ENCODE measurements at places on chromosomes 11 and 22.
A peak's percentile ranks its signal among the peaks of the same experiment; 100 is the strongest.

GRCh38 chr11:64013141-64013896 lies 22.4 kb upstream of the FLRT1 start:
- DNase-seq, result no peak

DNA sequence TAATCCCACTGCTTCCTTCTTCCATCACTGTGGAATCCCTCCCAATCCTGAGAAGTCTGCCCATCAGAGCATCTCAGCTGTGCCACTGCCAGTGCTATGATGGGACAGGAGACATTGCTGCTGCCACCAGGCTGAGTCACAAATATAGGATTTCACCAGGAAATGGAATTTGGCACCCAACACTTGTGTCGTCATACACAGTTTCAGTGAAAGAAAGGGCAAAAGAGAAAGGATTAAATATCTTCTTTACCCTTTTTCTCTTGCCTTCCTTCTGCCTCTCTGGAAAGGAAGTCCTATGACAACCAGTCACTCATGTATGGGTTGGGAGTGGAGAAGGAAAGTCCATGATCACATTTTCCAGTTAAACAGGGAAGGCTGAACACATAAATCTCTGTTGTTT lies 133.4 kb downstream of the SPON1 start:
- no peak for DNase-seq

GRCh38 chr22:45308391-45308956 lies 1.3 kb upstream of the FAM118A start:
- DNase-seq, result no peak

DNA sequence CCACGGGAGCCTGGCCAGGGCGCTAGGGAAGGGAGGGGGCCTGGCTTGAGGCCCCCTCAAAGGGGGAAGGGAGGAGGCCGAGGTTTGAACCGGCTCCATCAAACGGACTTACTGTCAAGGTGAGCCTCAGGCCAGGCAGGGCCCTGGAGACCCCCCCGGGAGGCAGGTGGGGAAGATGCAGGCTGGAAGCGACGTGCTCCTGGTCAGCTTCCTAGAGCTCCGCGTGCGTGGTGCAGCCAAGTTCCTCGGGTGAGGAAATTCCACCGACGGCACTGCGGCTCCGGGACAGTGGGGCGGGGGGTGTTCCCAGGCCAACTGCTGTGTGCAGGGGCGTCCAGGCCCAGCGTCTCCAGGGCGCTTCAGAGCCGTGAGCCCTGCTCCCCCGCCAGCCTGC lies 7.2 kb upstream of the TRABD start:
- no peak for DNase-seq

DNA sequence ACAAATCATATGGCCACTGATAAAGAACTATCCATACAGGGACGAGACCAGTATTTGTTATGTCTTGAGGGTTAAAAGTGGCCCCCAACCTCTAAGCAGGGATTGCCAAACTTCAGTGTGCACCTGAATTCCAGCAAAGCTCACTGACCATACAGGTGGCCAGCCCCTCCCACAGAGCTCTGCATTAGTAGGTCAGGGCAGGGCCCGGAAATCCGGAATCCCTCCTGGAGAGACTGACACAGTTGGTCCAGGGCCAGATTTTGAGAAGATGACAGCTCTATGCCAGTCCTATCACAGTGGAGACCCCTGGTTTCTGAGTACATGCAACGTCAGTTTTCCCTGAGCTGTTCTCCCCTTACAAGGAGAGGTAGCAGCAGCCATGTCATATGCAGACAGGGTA lies 20.8 kb downstream of the VPS37C start:
- no peak for DNase-seq

- DNase-seq, result no peak
These were observed 46.2 kb downstream of the MACROD1 start for GRCh38 chr11:64119700-64120099.

- DNase-seq, result no peak
These were observed 351.0 kb upstream of the B3GAT1 start for GRCh38 chr11:134763030-134763388.

DNA sequence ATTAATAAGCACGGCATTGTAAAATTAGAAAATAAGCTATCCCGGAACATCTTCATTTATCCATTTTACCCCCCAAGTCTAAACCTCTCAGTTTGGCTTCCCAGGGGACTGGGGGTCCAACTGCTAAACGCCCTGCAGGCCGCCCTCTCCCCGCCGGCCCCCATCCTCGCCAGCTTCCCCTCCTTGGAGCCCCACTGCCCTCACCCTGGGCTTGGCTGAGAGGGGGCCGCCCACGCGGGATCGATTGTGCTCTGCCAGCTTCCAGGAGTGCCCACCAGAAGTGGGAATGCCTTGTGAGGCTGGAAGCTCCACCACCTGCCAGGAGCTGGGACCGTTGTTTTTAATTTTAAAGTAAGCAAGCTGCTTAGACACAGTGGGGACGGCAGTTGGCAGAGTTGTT lies 353.5 kb downstream of the TBC1D22A start:
- DNase-seq, result no peak

DNA sequence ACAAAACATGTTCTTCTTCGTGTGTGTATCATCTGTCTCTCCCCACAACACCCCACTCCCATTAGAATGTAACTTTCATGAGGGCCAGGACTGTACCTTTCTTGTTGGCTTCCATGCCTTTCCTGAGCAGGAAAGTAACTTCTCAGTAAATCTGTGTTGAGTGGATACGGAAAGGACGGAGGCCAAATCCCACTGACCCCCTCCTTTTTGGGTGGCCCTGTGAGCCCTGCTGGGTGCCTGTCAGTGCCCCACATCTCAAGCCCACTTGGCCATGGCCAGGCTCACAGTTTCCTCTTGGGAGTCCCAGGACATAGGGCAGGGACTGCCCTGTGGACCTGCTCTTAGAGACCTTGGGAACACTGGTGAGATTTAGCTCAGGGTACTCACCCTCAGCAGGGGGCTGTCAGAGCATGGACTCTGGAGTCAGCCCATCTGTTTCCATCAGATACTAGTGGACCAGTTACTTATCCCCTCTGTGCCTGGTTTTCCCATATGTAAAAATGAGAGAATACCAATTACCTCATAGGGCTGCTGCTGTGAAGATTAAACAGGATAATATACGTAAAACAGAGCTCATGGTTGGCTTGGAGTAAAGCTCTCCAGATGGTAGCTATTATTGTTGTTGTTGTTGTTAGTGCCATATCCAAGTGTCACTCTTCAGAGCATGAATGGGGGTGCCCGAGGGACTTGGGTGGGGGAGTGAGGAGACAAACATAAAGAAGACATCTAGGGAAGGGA lies 1.0 kb upstream of the C11orf96 start:
- DNase-seq, result no peak

- DNase-seq, result peak; percentile 20
These were observed 130.8 kb downstream of the CEP164 start for GRCh38 chr11:117458275-117459122.

GRCh38 chr11:46480909-46481308 lies 89.3 kb upstream of the CHRM4 start:
- DNase-seq, result no peak

DNA sequence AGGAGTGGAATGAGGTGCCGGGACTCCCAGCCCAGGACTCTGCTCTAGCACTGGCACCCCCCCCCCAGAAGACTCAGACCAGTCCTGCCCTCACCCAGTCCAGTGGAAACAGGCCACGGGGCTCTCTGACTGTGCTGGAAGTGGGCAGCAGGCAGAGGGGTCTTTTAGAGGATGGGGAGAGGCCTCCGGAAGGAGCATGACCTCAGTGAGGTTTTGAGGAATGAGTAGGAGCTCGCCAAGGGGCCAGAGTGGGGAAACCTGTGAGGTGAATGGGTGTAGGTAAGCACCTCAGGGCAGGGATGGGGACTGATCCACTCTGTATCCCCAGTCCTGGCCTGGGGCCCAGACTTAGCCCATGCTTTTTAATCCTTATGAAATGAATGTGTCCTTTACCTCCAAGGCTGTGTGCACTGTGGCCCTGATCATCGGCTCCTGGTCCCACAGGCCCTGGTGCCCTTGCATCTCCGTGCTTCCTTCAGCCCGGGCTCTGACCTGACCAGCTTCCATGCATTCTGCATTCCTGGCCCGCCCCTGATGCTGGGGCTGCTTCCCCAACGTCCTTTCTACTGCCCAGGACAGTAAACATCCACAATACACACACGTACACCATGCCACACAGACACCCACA lies 24.4 kb upstream of the RFPL3 start:
- no peak for DNase-seq

DNA sequence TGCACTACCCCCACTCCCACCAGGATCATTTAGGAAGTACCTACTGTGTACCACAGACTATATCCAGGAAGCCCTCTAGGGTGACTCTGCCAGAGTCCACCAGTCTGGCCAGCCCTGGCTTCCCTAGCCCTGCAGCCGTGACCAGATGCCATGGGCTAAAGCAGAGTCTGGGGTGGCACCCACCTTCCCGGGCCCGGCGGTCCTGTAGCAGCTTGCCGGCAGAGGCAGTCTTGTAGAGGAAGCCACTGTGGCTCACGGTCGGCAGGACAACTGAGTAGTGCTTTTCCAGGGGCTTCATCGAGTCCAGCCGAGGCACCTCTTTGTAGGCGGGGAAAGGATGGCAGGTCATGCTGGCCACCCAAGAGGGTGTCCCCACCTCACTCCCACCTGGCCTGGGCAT lies 27.2 kb upstream of the PDE2A start:
- DNase-seq, result no peak

- DNase-seq, result no peak
These were observed 67.3 kb upstream of the CSNK2A3 start for GRCh38 chr11:11420191-11420898.

GRCh38 chr11:15101072-15101709 lies 13.5 kb upstream of the INSC start:
- peak; percentile 55 for DNase-seq

DNA sequence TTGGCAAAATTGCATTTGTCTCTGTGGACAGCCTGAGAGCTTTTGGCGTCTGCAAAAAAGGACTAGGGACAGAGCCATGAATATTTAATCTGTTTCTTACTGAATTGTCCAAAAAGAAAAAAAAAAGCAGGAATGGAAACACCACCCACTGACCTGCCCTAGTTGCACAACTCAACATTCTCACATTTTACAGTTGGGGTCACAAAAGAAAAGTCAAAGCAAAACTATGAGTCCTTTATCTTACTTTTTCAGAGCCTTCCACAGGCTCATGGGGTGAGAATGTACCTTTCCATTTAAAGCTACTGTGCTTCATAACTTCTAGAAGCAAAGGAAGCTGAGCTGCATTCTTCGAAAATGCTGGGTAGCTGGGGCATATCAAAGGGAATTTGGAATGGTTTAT lies 225.7 kb downstream of the FAM76B start:
- no peak for DNase-seq

GRCh38 chr11:12884751-12885318 lies 124.3 kb upstream of the RASSF10 start:
- no peak for DNase-seq

DNA sequence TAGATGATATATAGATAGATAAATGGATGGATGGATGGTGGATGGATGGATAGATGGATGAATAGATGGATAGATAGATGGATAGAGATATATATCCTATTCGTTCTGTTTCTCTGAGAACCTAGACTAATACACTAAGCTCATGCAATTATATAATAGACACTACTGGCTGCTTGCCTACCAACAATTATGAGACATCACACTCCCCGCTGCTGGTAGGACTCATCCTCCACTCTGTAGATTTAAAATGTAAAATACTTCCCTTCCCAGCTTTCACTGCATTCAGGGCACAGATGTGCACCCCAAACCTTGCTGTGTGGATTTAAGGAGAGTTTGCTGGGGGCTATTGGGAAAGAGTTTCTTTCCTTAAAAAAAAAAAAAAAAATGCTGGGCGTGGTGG lies 28.3 kb upstream of the RCN1 start:
- no peak for DNase-seq

- DNase-seq, result no peak
These were observed 122.0 kb downstream of the VPREB1 start for GRCh38 chr22:22366537-22366936.

- no peak for DNase-seq
These were observed 9.3 kb downstream of the RBM14 start for GRCh38 chr11:66625752-66626149.

- DNase-seq, result peak; percentile 23
These were observed 1.8 kb upstream of the RASD2 start for GRCh38 chr22:35538801-35539321.

DNA sequence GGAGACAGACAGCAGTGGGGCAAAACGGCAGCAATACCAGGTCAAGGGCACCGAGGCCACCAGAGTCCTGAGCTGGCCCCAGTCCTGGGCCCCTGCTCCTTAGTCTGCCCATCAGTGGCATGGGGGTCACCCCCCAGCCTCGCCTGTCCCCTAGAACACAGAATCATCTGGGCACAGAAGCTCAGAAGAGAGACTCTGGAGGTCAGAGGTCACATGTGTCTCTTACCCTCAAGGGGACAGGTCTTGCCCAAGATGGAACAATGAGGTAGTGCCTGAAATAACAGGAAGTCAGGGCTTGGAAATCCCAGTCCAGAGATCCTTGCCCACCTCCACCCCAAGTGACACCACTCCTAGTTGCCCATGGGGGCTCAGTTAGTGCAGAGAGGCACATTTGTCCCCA lies 20.6 kb downstream of the PDE2A start:
- DNase-seq, result no peak

- no peak for DNase-seq
These were observed 1.6 kb downstream of the C11orf87 start for GRCh38 chr11:109423466-109424190.

- DNase-seq, result no peak
These were observed 37.0 kb downstream of the SFI1 start for GRCh38 chr22:31533374-31533773.
